Heart right ventricle (tissue), 16 donors: ENCODE measurements at places on chromosomes 6 and 20. TPM values are rescaled to one million over a fixed set of nuclear protein-coding genes. Genes with fewer than 3 reads are reported as not detected.

DNA sequence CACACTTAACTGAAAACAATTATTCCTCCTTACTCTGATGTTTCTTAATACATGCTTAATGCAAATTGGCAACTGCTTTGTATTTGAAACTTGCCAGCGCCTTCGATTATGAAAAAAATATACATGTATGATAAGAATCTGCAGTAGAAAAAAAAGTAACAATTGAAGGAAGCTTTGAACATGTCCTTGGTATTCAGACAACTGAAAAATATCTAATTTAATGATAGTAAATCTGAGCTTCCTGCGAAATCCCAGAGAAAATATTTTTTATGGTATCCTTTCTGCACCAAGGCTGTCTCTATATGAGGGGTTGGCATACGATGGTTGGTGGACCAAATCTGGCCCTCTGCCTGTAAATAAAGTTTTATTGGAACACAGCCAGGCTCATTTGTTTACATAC lies 186.2 kb downstream of the HDGFL1 start:
- no peak for DNase-seq

- no peak for DNase-seq
These were observed 290.9 kb downstream of the CDC5L start for GRCh38 chr6:44678252-44678935.

DNA sequence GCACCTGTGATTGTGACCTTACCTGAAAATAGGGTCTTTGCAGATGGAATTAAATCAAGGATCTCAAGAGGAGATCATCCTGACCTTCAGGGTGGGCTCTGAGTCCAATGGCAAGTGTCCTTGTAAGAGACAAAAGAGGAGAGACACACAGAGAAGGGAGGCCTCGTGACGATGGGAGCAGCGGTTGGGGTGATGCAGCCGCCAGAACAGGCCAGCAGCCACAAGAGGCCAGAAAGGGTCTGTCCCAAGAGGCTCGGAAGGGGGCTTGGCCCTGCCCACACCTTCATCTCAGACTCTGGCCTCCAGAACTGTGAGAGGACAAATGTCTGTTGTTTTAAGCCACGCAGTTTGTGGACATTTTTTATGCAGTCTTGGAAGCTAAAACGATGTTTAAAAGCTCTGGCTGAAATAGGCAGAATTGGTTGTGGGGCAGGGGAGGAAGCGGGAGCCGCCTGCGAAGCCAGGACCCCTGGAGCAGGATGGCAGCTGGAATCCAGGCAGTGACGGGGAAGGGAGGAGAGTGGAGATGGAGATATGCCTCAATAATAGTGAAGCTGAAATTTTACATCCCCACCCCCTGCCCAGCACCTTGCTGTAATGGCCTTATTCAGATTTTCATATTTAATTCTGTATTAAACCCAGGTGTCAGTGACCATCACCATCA lies 216.4 kb downstream of the ANKRD60 start:
- DNase-seq = no peak

The GNL1 gene
- total RNA-seq = 19.7 TPM
